ENCODE measurements at places on chromosomes 13 and 19.

DNA sequence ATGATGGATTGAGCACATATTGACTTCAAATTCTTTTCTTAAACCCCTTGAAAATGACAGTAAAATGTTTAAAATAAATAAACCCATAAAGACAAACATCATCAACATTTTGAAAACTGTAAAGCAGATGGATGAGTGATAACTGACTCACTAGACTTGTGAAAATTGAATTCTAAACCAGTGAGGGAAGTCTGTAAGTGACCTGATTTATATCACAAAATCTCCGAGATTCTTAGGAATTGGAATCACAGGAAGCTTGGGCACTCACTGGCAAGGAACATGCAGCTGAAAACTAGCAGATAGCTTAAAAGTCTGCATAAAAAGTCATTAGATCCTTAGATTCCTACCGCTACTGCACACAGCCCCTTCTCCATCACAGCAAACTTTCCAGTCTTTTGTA, 51.3 kb upstream of the TSC22D1 start:
- DNase-seq: no peak

DNA sequence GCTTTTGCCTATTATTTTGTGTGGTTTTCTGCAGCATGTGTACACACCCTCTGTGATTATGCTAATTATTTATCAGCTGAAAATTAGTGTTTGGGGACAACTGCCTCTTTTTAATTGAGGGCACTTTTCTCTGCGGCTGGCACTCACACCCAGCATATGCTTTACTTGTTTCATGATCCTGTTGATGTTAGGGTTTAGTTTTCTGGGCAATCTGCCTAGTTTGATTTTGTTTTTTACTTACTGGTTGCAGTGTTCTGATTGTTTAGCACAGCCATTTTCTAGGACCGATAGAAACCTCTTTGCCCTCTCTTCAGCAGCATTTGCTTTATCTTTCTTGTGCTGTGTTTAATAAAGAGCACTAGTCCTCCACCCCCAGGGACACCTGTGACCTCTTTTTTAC, 161.6 kb downstream of the PAN3 start:
- DNase-seq: no peak

GRCh38 chr19:47839411-47839810, 17.7 kb downstream of the CRX start:
- no peak for DNase-seq

- DNase-seq: no peak
Measured at GRCh38 chr13:73351730-73352129, 292.9 kb downstream of the KLF5 start.

DNA sequence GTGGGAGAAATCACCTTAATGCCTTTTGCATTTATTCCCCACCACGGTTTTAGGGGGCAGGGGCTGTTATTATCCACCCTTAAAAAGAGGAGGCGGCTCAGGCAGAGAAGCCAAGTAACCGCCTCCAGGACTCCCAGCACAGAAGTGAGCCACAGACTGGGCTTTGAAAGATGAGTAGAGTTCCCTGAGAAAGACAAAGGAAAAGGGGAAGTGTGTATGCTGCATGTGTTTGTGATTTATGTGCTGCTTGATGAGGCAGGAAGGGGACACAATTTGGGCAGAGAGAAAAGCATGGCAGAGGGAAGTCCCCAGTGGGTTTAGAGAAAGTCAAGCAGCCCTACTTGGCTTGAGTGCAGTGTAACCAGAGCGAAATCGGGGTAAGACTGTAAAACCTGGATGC, 85.0 kb downstream of the DOCK9 start:
- no peak for DNase-seq

- DNase-seq: no peak
Measured at GRCh38 chr13:40206241-40207000, 460.0 kb downstream of the FOXO1 start.

GRCh38 chr13:45870232-45870631, 18.7 kb upstream of the SIAH3 start:
- DNase-seq: no peak

DNA sequence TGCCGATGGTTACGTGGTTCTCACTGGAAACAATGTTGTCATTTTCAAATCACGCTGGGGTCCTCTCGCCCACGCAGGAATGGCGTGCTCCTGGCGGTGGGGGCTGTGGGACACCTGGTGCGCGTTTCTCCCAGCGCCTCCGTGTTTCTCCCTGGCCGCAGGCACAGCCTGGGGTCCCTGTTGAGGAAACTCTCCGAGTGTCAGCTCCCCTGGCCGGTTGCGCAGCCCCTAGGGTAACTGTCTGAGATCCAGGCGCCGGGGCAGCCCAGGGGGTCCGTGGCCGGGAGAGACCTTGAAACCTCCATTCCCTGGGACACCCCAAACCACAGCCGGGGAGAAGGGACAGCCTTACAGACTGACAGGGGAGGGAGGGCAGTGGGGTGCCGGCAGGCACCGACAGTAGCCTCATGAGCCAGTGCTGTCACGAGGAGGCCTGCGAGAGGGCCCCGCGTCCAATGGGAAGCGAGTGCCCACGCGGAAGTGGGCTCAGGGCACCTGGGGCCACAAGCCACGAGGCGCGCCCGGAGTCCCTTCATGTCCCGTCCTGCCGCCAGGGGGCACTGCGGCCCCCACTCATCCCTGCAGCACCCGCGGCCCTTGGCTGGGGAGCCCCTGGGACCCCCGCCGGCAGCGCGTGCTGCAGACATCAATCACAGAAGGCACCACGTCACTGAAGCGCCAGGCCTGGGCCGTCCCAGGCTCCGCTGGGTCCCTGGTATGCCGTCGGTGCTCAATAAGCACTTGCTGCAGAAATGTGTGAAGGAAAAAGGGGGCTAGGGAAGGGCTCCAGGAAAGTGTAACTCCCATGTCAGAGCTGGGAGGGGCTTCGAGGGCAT, 9.5 kb downstream of the ADAMTSL5 start:
- DNase-seq: peak; percentile 61

DNA sequence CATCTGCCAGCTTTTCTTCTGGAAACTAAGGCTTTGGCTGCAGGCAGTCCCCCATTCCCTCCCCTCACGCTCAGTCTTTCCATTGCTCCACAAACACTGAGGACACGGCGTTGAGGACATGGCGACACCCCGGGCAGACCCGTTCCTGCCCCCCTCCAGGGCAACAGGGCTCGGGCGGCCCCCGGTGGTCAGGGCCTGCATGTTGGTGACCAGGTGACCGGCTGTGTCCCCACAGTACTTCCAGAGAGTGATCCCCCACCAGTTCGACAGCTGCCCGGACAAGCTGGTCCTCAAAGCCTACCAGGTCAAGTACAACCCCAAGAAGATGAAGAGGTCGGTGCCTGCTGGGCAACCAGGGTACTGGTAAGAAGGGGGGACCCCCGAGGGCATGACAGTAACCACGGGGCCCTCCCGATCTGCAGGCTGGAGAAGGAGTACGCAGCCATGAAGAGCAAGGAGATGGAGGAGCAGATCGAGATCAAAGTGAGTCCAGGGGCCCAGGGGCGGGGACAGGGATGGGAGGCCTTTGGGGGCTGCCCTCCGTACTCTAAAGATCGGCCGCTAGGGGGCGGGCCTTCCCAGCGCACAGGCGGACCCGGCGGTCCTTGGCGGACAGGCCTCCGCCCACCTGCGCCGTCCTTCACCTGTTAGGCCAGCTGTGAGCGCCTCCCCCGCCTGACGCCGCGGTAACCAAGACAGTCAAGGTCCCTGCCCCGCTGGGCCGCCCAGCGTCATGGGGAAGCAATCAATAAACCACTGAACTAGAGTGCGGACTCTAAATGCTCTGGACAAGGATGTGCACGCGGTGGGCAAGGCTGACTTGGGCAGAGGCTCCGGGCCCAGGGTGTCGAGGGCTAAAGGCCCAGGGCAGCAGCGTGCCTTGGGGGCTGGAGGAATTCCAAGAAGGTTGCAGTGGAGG, 21.1 kb downstream of the PRR36 start:
- DNase-seq: peak; percentile 66

GRCh38 chr13:72004246-72004645, 137.2 kb upstream of the DACH1 start:
- DNase-seq: no peak

DNA sequence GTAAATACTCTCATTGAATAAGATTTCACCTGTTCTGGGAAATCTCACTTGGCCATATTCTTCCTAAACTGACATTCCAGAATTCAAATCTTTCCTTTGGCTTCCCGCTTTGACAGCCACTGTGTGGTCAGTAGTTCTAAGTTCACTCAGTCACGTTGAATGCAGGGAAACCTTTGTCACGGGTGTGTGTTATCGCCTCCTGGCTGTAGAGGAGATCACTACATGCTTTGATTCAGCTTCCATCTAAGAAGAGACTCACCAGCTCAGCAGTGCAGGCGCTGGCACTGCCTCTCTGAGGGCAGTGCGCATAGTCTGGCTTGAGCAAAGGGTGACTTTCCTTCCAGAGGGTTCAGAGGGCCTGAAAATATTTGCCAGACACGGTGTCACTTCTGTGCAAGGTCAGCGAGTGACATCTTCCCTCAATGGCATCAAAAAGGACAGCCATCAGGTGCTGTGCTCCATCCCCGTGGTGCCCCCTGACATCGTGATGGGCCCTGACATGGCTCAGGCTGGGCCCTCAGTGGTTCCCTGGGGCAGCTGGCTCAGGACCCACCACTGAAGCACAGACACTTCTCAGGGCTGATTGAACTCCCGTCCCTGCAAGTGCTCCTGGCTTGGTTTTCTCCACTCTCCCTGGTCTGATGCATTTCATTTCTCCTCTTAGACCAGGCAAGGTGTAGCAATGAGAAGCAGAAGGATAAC, 635.4 kb upstream of the ARGLU1 start:
- no peak for DNase-seq

DNA sequence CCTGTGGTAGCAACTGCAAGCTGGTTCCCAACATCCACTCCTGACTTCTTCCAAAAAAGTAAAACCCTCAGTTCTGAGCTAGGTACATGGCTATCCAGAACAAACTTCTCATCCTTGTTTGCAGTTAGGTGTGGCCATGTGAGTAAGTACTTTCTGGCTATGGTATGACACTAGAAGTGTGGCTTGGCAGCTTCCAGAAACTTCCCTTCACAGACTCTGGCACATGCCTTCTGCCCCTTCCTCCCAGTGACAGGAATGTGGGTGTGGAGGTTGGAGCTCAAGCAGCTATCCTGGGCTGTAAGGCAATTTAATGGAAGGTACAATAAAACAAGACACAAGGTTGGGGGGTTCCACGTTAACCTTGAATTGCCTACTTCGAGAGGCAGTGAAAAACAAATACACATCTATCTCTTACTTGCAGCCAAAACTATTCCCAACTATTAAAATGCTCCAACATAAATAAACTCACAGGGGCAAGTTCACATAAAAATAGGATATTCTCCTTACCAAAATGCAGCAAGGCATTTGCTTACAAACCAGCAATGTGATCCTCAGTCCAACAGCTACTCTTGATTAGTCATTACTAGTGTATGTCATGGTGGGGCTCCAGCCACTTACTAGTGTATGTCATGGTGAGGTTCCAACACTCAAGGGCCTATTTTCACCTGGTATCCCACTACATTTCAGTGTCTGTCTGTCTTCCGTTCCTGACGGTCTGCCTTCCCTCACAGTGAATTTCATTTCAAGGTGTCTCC, 3.1 kb downstream of the SMG9 start:
- no peak for DNase-seq

GRCh38 chr13:71030784-71031183, 836.2 kb downstream of the DACH1 start:
- no peak for DNase-seq

GRCh38 chr13:33073338-33073737, 57.1 kb downstream of the KL start:
- no peak for DNase-seq

DNA sequence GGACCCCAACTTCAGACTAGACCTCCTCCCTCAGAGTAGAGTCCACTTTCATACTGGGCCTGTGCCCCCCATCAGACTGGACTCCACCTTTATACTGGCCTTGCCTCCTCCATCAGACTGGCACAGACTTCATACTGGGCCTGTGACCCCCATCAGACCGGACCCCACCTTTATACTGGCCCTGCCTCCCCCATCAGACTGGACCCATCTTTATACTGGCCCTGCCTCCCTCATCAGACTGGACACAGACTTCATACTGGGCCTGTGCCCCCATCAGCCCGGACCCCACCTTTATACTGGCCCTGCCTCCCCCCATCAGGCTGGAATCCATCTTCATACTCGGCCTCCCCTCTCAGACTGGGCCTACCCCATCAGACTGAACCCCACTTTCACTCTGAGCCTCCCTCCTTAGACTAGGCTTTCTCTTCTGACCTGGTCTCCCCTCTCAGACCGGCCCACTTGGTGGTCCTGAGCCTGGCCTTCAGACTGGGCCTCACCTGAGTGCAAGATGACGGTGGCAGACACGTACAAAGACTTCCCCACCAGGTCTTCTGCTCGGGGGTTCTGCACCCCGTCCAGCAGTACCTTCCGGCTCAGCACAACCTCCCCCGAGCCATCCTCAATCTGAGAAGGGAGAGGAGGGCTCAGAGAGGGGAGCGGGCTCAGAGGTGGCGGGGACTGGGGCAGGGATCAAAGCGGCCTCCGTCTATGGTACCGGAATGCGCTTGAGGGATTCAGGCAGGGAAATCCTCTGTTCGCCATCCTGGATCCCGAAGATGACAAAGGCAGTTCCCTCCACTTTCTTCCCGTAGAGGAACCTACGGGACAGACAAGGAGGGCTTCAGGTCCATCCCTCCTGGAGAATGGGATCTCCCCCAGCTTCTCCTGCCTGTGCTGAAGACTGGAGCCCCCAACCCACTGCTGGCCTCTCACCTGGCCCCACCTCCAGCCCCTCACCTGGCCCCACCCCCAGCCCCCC, 7.5 kb downstream of the C3 start:
- no peak for DNase-seq

- no peak for DNase-seq
Measured at GRCh38 chr13:49165798-49166752, 54.1 kb upstream of the MLNR start.

DNA sequence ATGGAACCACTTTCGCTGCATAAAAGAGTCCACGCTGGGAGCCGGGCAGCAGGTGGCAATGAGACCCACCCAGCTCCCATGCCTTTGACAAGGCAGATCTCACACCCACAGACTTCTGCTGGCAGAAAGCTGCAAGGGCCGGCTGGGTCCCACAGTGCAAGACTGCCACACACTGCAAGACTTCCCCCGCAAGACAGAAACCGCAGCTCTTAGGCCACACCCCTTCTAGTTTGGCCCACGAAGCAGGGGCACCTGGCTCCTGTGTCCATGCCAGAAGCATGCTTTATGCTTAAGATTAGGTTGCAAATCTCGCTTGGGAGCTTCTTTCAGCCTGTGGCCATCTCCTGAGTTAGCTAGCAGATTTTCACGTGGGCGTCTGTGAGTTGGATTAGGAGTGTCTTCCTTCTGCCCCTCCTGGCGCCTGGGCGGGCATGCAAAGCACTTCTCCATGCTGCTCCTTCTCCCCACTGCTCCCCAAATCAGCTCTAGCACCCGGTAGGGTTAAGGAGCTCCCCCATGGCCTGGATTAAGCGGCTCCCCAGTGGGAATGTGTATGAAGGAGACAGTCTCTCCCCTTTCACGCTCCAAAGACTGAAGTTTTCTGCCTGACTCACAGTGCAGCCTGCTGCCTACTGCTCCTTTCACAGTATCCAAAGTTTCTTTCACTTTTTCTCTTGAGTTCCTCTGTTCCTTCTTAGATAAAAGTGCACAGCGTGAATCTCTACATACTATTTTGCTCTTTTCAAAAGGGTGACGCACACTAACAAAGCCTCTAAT, 17.7 kb downstream of the GPC6 start:
- DNase-seq: no peak

GRCh38 chr19:51460164-51460992, 2.1 kb upstream of the SIGLEC8 start:
- DNase-seq: no peak
